Daoy (cell line): ENCODE measurements at places on chromosomes 13 and 19. TPM values are rescaled to one million over a fixed set of nuclear protein-coding genes. Genes with fewer than 3 reads are reported as not detected.

The ZNF625 gene
- total RNA-seq = 6.3 and 14.0 TPM in 2 replicates

The NCR1 gene
- 0.17 and 5.4 TPM in 2 replicates for total RNA-seq

The TDRD12 gene
- 0.29 TPM in 1 of 2 replicates, not detected in the other for total RNA-seq

The NMRK2 gene
- total RNA-seq = not detected in 2 replicates

The PABPC3 gene
- total RNA-seq = 0.63 TPM in 1 of 2 replicates, not detected in the other

The TMEM238 gene
- total RNA-seq = 3.3 and 3.9 TPM in 2 replicates

The CYP4F8 gene
- total RNA-seq = not detected in 2 replicates

The NOVA2 gene
- total RNA-seq = not detected in 2 replicates
